ENCODE measurements at places on chromosomes 3 and 15.
A peak's percentile ranks its signal among the peaks of the same experiment; 100 is the strongest.

GRCh38 chr3:85760342-85760741, 801.6 kb downstream of the CADM2 start:
- DNase-seq = no peak

GRCh38 chr3:188826574-188826973, 345.2 kb upstream of the TPRG1 start:
- DNase-seq = no peak

GRCh38 chr3:194396859-194397756, 2.0 kb downstream of the GP5 start:
- DNase-seq = no peak

DNA sequence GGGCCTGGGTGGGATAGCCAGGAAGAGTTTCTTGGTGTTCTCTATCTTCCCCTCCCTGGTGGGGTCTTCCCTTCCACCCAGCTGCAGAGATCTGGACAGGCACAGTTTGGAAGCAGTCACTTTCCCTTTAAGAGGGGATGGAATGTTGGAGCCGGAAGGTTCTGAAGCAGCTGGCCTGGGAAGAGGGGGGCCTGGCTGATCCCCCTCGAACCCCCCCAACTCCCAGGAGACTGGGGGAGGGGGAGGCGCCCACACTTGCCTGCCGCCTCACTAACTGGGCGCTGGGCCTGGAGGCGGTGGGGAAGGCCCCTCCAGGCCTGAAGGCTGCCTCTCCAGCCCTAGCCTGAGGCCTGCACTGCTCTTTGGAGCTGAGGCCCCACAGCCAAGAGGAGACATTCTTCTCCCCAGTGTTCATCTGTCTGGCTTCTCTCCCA, 1.4 kb downstream of the DVL3 start:
- DNase-seq = peak; percentile 70

GRCh38 chr3:56339244-56339643, 129.0 kb downstream of the ERC2 start:
- no peak for DNase-seq

- DNase-seq = no peak
Measured at GRCh38 chr15:69659454-69660050, 206.9 kb downstream of the RPLP1 start.

- no peak for DNase-seq
Measured at GRCh38 chr3:99579965-99580364, 58.4 kb upstream of the COL8A1 start.

GRCh38 chr3:28940530-28940929, 340.3 kb upstream of the RBMS3 start:
- DNase-seq = peak; percentile 95

- peak; percentile 85 for DNase-seq
Measured at GRCh38 chr15:56871185-56871584, 47.3 kb upstream of the TCF12 start.

GRCh38 chr3:197746209-197746608, 3.5 kb upstream of the FYTTD1 start:
- no peak for DNase-seq

DNA sequence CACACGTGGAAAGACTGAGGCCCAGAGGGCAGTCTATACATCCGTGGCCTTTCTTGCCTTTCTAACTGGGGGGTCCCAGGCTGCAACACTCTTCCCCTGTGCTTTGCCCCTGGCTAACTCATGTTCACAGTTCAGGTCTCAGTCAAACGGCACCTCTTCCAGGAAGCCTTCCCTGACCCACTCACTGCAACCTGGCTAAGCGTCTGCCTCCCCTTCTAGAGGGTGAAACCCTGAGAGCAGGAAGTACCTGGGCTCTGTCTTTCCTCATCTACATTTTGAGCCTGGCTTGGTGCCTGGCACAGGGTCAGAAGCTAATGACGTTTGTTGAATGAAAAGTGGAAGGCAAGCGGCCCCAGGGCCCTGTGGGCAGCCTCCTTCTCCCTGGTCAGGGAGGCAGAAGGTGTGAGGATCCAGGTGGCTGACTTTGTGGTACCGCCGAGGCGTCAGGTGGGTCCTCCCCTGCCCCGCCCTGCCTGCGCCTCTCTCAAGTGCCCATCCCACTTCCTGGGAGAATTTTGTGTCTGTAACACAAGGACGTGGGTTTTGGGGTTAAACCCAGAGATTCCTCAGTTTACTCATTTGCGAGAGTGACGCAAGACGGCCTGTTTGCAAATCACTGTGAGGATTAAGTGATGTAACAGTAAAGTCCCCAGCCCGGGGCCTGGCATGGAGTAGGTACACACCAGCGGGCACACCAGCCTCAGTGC, 32.1 kb downstream of the DNASE1L3 start:
- DNase-seq = no peak

- peak; percentile 28 for DNase-seq
Measured at GRCh38 chr3:87298111-87298718, 21.8 kb upstream of the POU1F1 start.

- no peak for DNase-seq
Measured at GRCh38 chr15:50183112-50183794, 1.3 kb downstream of the SLC27A2 start.

- no peak for DNase-seq
Measured at GRCh38 chr15:59345326-59345725, 27.3 kb downstream of the MYO1E start.

GRCh38 chr15:92772061-92772460, 116.5 kb upstream of the FAM174B start:
- DNase-seq = no peak

DNA sequence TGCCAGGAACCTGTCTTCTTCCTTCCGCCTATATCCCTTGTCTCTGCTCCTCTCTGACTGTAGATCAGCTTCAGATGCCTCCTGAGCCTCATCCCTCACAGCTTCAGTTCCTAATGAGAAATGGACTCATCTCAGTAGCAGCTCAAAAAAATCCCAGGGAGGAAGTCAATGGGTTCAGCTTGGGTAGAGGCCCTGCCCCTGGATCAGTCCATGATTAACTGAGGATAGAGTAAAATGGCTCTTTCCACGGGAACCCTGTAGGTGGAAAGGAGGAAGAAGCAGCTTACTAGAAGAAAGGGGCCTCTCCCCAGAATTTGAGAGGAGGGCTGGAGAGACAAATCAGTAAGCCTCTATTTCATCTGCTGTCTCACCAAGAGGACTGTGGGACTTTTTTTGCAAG, 26.9 kb upstream of the HCN4 start:
- DNase-seq = no peak

DNA sequence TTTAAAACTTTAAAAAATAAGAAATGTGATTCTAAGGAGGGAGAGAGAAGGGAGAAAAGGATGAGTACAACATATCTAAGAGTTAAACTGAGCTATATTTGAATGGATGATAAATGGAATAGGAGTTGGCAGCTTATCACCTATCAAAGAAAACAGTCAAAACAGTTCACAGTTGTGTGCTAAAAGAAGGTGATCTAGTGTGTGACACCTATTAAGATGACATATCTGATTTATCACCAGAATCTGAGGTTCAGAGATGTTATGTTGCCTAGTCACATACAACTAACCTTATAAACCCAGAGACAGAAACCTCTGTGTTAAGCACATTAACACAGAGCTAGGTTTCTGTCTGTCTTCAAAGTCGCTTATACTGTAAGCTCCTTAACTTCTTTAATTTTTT, 3.0 kb downstream of the ATP13A3 start:
- no peak for DNase-seq

DNA sequence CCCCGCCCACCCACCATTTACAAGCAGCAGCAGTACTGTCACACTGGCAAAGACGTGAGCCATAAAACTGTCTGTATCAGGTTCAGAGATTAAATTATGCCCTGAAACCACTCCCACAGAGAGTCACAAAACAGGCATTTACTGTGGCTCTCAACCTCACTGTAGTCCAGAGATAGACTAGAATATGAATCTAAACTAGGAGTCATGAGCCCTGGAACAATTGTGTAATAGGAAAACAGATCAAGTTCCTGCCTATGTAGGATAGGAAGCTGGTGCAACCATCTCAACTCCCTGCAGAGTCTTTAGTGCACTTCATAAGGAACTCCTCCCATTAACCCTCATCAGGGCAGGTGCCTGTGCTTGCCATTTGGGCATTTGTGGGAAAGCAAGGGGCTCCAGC, 61.7 kb downstream of the FAM227B start:
- no peak for DNase-seq

GRCh38 chr3:146404436-146404835, 64.9 kb downstream of the PLSCR2 start:
- DNase-seq = peak; percentile 1

DNA sequence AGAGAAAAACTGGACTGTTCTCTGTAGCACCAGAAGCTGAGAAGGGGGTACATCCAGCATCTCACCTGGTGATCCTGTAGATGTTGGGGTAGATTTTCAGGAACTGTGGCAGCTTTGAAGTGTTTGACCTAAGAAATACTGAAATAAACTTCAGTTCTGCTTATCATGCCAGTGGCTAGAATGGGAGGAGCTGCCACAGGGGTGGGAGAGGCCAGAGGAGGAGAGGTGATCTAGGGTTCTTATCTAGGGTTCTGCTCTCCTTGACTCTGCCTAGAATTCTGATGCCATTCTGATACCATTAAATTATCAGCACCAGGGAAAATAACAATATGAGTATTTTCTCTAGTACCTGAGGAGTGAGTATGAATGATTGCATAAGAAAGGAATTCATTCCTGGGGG, 10.2 kb upstream of the CPOX start:
- no peak for DNase-seq

- DNase-seq = peak; percentile 98
Measured at GRCh38 chr15:78988361-78988911, 43.6 kb upstream of the CTSH start.

DNA sequence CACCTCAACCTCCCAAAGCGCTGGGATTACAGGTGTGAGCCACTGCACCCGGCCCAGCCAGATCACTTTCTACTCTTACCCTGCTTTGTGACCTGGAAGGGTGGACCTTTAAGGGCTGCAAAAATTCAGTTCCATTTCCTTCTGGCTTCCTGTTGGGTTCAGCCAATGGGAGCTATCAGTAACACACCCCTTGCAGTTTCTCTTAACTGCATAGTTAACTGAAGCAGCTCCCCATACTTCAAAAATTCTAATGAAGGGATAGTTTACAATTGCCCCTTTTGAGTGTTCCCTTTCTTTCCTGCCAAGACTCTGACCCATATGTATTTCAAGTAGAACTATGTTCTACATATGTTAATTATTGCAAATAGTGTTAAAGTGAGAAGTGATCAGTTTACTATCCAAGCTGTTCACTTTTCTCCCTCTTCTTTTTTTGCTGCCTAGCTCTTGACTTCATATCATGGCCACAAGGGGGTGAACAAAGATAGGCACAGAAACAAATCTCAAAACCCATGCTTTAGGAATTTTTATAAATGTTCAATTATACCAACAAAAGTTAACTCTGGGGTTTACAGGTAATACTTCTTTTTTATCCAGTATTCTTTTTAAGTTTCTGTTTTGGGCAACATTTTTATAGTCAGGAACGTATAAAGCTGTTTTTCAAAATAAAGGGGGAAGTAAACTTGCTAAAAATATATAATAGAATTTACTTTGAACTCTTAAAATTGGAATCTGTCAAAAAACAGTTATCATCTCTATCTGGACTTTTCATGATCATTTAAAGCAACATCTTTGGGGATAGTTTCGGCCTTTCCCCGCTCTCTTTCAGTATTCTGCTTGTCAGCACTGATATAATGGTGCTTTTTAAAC, 8.1 kb downstream of the PGBD4 start:
- peak; percentile 47 for DNase-seq

- no peak for DNase-seq
Measured at GRCh38 chr3:23640471-23641146, 165.1 kb upstream of the UBE2E1 start.

DNA sequence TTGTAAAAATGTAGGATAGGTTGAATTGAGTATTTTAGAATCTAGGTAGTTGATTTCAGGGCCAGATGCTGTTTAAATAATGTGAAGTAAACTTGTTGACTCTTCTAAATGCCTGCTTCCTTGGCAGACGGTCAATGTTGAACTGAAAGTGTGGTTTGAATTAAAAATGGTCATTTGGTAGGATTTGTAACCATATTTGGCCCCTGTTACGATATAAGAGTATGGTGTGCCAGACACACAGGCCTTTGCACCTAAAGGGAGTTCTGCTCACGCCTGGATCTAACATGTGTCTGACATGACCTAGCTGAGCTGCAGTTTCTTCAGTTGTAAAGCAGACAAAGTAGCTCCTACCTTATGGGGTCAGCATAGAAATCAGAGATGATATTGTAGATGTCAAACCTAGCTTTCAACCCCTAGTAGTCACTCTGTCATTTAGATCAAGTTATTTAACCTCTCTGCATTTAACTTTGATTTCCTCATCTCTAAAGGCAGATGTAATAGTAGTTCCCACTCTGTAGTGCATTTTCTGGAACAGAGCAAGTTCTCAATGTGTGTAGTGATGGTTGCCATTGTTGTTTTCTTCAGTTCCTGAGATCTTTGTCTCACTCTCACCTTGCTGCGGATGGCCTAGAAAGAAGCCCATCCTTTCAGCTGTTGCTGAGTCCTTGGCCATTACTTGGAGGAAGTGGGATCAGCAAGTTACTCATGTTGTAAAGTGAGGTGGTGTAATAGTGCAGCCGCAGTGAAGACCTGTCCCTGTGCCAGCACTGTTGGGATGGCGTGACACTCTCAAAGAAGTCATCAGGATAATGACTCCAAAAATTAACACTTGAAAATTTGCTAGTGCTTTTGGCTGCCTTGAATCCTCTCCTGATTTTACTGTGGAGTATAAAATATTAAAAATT, 90.2 kb downstream of the GHSR start:
- peak; percentile 88 for DNase-seq

GRCh38 chr3:172402090-172402489, 46.2 kb downstream of the GHSR start:
- no peak for DNase-seq

DNA sequence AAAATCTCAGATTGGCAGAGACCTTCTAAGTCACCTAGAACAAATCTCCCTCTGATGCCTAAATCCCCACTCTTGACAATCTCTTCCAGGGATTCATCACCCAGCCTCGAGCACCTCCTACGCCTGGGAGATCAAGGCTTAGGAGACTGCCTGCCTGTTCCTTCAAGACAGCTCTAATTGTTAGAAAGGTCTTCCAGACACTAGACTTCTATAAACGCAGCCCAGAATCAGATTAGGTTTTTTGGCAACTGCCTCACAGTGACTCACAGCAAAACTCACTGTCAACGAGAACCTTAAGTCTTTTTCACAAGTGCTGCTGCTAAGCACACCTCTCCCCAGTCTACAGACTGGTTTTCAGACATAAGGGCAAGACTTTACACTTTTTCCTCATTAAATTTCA, 23.1 kb downstream of the SRGAP3 start:
- DNase-seq = peak; percentile 31

Measured in AG10803 (cell line).